ENCODE measurements at places on chromosomes 2 and 18.

- no peak for DNase-seq
These were observed 50.2 kb downstream of the ODC1 start for GRCh38 chr2:10397878-10398277.

- DNase-seq = no peak
These were observed 147.8 kb upstream of the TWIST2 start for GRCh38 chr2:238700117-238700457.

DNA sequence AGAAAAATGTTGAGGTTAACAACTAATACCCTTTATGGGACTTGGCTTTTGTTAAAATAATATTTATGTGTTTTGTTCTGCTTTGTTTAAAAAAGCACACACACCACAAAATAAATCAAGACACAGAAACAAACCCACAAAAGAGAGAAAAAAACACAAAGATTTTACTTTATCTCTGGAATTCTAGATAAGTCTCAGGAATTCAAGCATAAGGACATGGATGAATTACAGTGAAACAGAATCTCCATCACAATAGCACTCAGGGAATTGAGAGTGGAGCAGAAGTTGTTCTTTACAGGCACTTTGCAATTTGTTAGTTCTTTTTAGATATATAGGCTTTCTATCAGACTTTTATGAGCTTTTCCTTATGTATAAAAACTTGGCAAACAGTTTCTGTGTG lies 360.9 kb upstream of the ZC3H15 start:
- DNase-seq = no peak

DNA sequence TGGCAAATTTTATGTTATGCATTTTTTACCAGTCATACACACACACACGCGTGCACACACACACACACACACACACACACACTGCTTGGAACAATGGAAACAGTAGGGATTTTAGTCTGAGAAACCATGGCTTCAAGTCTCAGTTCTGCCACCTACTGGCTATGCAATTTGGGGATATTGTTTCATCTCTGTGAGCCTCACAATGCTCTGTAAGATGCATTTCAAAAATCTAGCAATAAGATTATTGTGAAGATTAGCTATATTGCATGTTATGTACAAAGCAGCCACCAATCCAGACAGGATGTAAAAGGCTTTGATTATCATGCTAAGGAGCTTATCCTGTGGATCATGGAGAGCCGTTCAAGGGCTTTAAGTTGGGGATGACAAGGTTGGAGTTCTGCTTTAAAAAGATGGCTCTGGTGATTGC lies 401.4 kb downstream of the NBAS start:
- DNase-seq = peak; percentile 83

DNA sequence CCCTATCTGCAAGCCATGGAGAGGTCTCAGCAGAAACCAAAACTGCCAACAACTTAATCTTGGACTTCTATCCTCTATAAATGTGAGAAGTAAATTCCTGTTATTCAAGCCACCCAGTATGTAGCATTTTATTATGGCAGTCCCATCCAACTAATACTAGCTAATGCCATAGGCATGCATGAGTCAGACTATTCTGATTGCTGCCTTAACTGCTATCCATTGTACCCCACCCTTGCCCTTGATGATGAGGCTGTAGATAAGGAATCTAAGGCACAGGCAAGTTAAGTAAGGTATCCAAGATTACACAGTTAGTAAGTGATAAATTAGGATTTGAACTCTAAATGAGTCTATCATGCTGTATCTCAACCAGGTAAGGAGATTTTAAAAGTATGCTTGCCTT lies 223.0 kb downstream of the UBE2E3 start:
- peak; percentile 56 for DNase-seq

- DNase-seq = no peak
These were observed 92.3 kb downstream of the CLIP4 start for GRCh38 chr2:29207352-29208148.

DNA sequence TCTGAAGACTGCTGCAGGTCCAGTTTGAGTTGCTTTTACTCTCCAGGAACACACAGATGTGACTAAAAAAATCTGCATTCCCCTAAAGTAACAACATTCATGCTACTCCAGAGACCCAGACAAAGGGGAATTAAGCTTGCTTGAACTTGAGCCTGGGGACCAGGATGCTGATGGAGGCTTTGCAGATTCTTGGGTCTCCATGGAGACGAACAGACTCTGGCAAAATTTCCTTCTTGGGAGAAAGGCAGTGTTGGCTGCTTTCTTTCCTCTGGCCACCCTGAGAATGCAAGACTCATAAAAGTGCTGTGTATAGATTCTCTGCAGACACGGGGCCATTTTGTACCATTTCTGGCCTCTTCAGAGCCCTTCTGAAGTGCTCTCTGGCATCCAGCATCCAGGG lies 112.0 kb downstream of the ACTR3 start:
- no peak for DNase-seq

- DNase-seq = no peak
These were observed 504.9 kb downstream of the GALR1 start for GRCh38 chr18:77754475-77755044.

- DNase-seq = peak; percentile 32
These were observed 331.9 kb upstream of the GULP1 start for GRCh38 chr2:187959821-187960220.

DNA sequence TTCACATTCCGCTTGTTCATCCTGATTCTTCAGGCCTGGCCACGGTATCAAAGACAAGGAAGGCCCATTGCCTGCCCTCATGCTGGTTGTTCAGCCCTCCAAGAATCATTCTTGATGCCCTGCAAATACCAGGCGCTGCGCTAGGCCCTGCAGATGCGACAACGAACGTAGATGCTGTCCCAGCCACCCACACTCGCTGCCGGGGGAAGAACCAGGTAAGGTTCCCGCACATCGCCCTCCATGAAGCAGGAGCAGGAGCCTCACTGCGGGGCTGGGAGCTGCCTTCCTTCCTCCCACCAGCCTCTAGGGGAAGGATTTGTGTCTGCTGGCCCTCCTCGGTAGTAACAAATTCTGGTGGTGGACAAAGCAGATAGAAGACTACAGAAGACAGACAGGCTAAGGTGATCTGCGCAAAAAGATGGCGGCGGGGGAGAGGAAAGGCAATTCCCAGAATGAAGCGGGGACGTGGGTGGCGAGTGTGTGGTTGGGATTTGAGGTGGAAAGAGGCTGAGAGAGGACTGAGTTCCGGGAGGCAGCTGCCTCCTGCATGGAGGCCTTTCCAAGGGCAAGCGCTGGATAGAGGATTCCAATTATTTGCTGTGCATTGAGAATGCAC lies 19.8 kb upstream of the GPR55 start:
- no peak for DNase-seq

DNA sequence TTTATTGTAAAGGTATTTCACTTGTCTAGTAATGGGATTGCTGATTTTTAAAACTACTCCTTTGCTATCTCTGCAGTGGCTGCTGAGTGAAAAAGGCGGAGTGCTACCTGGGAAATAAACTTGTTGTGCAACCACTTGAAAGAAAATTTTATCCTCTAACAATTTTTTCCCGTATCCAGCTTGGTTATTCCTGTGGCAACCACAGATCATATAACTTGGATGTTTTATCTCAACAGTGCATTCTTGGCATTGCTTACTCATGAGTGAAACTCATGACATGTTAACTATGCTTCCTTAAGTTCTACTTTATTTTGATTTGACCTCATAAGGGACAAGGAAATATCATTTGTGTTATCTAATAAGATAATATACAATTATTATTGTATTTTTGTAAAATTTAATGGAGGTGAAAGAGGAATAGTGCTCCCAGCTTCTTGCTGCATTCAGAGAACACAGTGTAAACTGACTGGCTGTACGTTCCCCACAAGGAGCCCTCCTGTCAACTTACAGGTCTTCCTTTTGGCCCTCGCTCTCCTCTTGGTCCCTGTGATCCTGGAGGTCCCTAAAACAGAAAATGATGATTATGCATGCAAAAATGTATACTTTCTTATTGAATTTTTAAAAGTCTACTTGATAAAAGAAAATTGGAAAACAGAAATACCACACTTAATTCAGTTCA lies 82.7 kb downstream of the COL5A2 start:
- DNase-seq = no peak

DNA sequence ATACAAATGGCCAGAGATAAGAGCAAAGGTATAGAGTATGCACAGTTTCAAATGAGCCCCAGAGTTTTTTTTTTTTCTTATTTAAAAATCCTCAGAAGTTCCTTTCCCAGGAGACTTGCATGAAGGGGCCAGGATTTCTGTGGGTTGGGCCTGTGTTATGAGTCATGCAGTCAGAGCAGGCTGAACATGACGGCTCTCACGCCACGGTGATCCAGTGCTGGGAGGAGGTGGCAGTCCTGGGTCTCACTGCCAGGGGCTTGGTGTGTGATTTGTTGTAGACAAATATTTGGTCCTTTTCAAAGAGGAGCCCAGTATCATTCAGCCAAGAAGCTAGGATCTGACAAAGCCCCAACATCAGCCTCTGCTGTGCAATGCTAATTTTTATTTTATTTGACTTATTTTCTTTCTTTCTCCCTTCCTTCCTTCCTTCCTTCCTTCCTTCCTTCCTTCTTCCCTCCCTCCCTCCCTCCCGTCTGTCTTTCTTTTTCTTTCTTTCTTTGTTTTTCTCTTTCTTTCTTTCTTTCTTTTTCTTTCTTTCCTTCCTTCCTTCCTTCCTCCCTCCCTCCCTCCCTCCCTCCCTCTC lies 10.4 kb upstream of the KCNE4 start:
- DNase-seq = peak; percentile 98

DNA sequence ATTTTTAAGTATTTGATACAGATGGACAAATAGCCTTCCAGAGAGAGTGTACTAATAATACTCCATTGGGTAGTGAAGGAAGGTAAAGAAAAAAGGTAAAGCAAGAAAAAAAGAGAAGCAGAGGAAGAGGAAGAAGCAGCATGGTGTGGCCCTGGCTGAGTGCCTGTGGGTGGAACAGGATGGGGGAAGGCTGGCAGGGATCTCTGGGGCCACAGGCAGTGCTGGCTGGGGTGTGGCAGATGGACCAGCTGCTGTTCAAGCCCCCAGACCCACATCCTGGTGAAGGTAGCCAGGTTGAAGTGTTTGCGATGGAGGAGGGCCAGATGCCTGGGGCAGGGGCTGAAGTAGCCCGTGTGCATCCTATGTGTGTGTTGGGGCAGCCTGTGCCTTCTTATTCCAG lies 79.0 kb downstream of the DYSF start:
- DNase-seq = no peak

GRCh38 chr18:78630981-78631510 lies 348.6 kb upstream of the SALL3 start:
- DNase-seq = no peak

DNA sequence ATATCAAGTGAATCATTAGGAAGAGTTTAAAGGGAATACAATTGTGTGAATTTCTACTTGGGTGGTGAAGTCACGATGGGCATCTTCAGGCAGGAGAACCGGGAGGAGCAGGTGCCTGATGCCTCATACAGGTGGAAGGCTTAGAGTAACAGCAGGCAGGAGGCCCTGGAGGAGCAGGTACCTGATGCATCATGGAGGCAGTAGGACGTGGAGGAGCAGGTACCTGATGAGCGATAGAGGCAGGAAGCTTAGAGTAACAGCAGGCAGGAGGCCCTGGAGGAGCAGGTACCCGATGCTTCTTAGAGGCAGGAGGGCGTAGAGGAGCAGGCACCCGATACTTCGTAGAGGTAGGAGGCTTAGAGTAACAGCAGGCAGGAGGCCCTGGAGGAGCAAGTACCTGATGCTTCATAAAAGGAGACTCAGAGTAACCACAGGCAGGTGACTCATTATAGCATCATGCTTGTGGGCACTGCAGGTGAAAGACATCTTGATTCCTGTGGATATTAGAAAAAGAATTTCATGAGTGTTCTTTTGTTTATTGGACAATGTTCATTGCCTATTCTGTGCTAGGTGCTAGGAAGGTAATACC lies 133.9 kb downstream of the ATP9B start:
- DNase-seq = no peak

DNA sequence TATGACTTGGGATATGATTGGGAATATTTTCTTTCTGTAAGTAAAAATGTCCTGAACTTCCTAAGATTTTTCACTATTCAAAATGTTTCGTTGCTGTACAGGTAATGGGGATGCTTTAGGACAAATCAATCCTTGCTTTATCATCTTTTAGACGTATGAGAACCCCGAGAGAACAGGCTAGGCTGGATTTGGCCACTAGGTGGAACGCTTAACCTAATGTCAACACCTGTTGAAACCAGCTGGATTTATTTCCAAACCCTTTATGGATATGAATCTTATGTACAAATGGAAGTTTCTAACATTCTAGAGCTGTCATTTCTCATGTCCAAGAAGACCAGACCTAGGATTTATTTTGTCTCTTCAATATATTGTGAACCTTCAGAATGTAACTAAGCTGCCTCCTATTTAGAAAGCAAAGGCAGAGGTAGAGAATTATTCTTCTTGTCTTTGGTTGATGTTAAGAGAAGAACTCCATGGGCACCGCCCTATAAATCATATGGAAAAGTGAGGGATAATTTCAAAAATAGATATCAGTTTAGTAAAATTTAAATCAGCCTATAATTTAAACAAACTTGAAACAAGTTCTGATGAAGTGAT lies 96.7 kb downstream of the PMAIP1 start:
- DNase-seq = peak; percentile 52

DNA sequence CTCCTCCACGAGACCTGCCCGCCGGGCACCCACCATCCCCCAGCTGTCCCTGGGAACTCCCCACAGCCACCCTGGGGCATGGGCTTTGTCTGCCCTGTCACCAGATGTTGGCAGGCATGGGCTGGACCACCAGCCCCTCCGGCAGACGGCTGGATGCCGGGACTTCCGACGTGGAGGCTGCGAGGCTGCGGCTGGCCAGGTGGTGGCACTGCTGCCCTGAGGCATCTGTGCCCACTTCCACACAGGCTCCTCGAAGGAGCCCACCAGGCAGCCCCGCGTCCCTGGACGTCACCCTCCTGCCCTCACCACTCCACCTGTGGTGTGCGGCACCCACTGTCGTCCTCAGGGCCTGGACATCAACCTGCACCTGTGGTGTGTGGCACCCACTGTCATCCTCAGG lies 319.9 kb upstream of the SALL3 start:
- DNase-seq = no peak

- no peak for DNase-seq
These were observed 64.4 kb downstream of the KCNG3 start for GRCh38 chr2:42429352-42429751.

DNA sequence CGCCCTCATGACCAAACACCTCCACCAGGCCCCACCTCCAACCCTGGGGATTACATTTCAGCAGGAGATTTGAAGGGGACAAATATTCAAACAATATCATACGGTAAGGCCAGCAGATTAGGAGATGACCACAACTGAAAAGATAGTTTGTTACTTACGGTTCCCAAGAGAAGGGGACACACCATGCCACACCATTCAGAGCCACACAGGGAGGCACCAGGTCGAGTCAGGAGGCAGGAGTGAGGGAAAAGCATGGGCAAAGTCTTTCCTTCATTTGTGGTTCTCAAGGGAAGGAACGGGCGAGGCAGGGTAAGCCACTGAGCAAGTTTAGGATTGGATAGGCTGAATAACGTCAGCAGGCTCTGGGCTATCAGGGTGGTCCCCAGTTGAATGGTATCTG lies 57.4 kb downstream of the FECH start:
- no peak for DNase-seq

DNA sequence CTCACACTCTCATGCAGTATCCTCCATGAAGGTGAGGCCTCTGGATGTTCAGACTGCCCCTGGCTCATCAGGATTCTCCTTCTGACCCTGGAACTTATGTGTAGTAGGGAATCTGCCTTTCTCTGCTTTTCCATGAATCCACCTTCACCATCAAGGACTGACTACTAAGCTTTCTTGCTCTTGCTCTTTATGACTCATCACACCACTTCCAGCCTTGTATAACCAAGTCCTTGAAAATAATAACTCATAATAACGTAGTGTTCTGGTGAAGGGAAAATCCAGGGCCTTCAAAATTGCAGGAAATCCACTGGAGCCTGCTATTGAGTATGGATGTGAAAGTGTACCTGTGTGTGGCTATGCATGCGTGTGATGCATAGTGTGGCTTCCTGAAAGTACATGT lies 11.3 kb upstream of the KCNS3 start:
- no peak for DNase-seq

GRCh38 chr2:63571291-63571690 lies 17.0 kb downstream of the WDPCP start:
- DNase-seq = no peak
